ENCODE measurements at places on chromosomes 5 and 9.

DNA sequence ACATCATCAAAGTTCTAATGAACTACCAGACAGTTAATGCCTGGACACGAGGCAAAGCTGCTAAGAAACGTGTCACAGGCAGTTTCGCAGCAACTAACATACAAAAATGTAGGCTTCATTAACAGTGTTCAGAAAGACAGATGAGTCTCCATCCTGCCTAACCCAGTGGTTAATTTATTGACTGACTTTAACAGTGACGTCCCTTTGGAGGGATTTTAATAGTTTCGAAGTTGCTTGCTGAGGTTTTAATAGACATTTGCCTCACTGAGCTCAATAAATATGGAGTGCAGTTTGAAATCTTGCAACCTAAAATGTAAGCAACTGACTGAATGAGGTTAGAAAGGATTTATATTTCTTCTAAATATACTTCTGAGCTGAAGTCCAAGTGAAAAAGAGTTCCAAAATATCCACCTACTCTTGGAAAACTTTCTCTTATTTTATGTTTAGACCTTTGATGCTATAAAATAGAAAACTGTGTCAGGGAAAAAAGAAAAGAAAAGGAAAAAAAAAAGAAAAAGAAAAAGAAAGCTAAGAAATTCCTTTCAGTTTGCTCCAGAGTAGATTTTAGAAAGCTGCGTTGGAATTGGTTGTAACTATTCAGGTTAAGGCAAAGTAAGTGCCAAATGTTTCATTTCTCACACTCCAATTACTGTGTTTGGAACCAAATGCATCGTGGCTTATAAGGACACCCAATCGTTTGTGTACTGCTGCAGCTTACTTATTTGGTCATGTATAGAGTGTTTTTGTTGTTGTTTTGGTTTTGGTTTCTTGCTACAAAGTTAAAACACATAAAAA lies 2016.6 kb downstream of the MAT2B start:
- DNase-seq = no peak

- no peak for DNase-seq
Observed at GRCh38 chr5:10600626-10601245, 36.9 kb downstream of the ANKRD33B start.

DNA sequence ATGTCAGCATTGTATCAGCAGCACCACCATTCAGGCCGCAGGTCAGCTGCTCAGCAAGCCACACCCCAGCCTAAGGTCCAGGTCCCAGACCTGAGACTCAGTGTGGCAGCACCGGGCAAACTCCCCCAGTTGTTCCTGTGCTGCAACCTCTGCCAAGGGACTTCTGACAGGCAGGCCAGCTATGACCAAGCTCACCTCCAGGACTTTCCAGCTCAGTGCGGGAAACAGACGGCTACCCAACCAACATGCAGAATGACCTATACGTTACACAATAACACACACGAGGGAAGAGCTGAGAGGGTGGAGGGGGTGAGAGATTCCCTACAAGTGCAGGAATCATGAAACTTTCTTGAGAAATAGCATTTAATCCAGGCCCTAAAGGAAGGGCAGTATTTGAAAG lies 143.7 kb downstream of the FSTL4 start:
- no peak for DNase-seq

DNA sequence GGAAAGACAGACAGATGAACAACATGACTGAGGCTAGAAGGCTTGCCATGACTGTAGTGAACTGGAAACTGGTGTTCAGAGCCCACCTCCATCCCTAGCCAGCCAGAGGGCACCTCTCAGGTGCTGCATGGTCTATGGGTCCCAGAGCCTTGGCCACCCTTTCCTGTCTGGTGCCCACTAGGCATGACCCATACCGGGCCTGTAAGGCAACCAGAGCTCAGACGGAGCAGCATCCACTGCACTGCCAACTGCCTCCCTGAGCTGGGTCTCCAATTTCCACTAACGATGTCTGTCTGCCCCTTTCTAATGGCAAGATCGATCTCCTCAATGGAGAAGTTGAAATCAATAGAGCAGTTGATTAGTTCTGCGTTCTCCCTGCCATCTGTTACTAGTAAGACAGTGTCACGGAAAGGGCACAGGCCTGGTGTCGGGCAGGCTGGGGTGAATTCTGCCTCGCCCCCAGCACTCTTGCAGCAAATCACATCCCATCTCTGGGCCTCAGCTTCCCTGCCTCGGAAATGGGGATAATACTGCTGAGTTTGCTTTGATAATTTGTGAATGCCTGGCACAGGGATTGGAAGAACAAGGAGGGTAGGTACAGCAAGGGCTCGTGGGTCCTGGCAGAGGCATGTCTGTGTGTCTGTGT lies 172.3 kb upstream of the MVB12B start:
- DNase-seq = no peak

DNA sequence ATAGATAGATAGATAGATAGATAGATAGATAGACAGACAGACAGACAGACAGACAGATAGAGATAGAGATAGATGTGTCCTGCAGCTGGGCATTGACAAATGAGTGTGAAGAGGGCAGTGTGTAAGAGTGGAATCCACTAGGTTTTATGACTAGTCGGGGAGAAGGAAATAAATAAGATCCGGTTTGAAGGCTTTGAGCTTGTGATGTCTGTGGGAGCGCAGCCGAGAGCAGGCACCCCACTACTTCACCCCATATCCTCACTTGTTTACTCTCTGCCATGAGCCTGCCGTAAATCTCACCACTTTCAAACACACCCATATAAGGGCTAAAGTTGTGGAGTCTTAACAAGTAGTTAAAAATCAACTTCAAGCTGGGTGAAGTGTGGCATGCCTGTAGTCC lies 1.4 kb upstream of the SUSD1 start:
- no peak for DNase-seq

DNA sequence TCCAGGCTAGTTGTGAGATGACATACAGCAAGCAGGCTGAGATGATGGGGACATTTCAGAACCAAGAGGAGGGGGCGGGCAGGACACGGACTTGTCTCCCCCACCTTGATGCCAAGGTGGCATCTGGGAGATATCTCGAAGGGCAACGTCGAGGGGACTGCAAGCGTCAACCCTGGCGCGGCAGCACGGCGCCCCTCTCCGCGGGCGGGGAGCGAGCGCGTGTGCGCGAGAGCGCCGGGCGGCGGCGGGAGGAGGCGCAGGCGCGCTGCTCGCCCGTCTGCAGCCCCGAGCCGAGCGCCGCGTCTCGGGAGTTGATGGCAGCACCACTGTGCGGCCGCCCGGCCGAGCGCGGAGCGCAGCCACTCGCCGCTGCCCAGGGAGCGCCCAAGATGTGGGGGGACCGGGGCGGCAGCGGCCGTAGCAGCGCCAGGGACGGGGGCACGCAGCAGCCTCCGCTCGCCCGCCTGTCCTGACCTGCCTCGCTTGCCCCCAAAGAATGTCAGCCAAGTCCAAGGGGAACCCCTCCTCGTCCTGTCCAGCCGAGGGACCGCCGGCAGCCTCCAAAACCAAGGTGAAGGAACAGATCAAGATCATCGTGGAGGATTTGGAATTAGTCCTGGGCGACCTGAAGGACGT lies at the start of gene PRR16:
Gene PRR16 (plus strand): TSS at position 310 of the 636 bp plus-strand sequence.
- no peak for DNase-seq

DNA sequence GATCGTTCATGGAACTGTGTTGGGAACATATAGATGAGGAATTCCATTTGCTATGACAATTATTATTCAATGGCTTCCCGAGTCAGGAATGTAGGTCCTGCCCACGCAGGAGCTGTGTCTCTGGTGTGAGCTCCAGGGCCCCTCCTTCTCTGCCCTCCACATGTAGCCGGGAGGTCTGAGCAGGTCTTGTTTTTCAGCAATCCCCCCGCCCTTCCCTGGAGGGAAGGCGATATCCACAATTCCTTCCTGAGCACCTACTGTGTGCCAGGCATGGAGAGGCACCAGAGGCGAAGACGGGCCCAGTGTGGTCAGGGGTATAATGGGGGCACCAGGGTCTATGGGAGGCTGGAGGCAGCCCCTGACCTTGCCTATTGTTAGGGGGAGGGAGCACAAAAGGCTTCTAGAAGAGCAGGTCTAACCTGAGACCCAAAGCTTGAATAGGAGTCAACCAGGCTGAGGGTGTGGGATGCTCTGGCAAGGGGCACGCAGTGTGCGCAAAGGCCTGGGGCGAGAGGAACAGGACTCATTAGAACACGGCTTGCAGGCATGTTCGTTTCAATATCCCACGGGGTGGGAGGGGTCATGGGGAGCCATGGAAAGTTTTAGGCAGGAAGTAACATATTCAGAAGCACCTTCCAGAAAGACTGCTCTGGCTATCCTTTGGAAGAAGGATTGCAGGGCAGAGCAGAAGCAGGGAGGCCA lies 154.9 kb downstream of the C9orf50 start:
- DNase-seq = no peak

DNA sequence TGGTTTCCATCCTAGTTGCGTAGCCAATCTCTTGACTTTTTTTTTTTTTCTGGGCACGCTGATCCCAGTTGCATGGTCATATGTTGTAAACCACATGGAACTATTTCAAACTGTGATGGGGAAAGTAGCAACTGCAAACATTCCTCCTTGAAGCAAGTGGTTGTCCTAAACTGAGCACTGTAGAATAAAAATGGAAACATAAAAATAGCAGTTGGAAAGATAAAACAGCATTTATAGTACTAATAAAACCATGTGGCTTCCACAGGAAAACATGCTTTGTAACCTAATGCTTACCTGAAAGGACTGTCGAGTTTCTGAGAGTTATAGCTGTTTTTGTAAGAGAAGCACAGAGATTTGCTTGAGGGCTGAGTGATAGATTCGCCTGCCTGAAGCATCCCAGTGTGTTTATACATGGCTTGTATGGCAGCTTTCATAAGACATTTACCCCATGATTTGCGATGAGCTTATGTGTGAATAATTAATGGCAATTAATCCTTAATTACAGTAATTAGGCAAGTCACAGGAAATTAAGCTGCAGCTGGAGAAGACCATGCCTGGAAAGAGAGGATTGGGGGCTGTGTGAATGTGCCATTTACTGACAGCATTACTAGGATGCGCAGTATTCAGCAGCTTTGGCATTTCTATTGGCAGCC lies 136.5 kb downstream of the PBX3 start:
- DNase-seq = no peak

DNA sequence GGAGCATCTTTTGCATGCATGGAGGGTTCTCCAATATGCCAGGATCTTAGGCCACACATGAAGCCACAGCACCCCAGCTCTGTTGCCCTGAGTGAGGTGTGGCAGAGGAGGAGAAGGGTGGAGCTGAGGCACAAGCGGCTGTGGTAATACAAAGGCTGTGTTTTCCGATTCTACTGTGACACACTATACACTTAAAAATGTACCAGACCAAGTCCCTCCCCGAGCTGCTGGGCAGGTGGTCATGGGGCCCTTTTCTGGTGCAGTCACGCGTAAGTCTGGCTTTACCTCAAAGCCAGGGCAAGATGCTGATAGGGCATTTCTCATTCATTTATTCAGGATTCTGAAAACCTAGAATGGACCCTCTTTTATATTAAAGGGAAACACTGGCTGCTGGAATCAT lies 3.7 kb downstream of the ADGRV1 start:
- DNase-seq = no peak

GRCh38 chr5:52043137-52043536 lies 659.9 kb downstream of the ISL1 start:
- no peak for DNase-seq

DNA sequence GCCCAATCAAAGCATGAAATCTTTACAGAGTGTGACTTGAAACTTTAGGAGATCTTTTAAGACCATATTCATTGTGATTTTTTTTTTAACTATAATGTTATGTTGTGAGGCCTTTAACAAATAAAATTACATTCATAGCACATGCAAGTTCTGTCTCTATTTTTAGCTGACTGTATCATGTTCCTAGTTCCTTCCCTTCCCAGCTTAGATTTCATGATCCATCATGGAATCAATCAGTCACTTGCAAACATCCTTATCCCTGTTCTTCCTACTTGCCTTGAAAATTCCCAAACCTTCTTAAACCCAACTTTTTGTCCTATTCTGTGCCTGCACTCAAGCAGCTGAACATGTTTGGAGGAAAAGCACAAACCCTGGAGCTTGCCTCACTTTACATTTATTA lies 141.8 kb downstream of the DMXL1 start:
- no peak for DNase-seq

- DNase-seq = no peak
Observed at GRCh38 chr9:77744841-77745430, 96.8 kb upstream of the GNA14 start.

- DNase-seq = no peak
Observed at GRCh38 chr5:2550509-2550908, 201.0 kb downstream of the IRX2 start.

DNA sequence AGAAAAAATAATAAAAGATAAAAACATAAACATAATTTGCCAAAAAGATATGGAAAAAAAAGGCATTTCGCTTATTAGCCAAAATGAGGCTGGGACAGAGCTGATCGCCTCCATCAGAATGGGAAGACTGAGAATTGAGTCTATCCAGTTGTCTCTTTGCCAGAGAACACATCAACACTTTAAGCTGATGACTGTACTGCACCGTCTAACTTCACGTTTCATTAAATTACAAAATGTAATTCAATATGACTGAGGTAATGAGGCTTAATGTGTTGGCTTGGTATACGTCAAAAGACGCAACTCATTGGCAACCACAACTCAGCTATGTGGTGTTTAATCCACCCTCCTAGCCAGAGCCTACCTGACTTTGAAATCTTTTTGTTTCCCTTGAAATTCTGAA lies 462.7 kb upstream of the CD180 start:
- DNase-seq = no peak

GRCh38 chr5:74903165-74903787 lies 37.1 kb upstream of the FAM169A start:
- DNase-seq = no peak

DNA sequence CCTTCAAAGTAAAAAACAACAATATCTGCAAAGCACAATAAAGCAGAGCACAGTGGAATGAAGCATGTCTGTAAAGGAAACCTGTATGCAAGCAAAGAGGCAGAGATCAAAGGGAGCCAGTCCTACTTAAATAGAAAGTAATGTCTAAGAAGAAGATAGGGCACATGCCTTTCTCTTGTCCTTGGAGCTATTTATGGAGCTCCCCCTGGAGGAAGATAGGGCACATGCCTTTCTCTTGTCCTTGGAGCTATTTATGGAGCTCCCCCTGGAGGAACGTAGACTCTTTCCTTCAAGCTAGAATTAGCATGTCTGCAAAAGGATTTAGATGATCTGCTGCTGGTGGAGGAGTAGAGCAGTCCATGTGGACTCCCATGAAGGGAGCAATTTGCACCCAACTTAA lies 168.1 kb upstream of the RASEF start:
- no peak for DNase-seq

GRCh38 chr5:179118756-179119414 lies 58.7 kb downstream of the ZNF354C start:
- DNase-seq = no peak

DNA sequence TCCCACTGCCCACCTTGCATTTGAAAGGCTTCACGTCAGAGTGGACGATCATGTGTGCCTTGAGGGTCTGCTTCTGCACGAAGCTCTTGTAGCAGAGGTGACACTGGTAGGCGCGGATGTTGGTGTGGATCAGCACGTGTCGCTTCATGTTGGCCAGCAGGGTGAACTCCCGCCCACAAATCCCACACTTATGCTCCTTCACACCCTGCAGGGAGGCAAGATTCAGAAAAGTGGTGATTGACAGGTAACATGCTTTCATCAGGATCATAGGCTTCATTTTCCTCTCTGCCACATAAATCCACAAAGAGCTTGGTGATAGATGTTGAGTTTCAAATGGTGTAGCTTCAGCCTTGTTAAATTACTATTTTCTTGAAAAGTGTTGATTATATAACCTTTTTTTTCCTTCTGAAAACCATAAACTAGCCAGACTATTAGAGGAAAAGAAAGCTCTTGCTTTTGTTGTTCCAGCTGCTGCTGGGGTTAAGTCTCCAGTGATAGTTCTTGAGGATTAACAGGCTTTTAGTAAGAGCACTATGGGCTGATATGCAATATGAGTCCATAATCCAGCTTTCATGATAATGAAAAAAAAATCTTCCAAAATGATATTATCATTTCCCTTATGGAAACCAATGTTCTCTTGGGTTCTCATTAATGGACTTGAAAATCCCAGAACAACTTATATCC lies 50.7 kb downstream of the ZNF366 start:
- DNase-seq = no peak
